ENCODE measurements at places on chromosomes 3 and 15. TPM values are rescaled to one million over a fixed set of nuclear protein-coding genes. Genes with fewer than 3 reads are reported as not detected.

Gene LDHAL6B
- not detected for total RNA-seq

DNA sequence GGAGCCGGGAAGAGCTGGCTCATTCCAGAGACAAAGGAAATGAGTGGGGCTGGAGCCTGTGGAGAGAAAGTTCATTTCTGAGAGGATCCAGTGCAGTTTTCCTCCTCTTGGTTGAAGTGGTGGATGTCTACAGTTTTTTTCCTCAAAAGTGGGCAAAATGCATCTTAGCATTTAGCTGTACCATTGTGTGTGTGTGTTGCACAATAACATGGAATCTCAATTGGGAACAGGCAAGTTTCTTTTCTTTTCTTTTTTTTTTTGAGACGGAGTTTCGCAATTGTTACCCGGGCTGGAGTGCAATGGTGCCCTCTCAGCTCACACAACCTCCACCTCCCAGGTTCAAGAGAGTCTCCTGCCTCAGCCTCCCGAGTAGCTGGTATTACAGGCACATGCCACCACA is 101.5 kb upstream of the UBE2E1 start:
- no peak for DNase-seq

- no peak for DNase-seq
Measured at GRCh38 chr15:55257938-55258337, 31.7 kb downstream of the RAB27A start.

GRCh38 chr3:149475451-149476060 is 1.1 kb downstream of the TM4SF4 start:
- no peak for DNase-seq

DNA sequence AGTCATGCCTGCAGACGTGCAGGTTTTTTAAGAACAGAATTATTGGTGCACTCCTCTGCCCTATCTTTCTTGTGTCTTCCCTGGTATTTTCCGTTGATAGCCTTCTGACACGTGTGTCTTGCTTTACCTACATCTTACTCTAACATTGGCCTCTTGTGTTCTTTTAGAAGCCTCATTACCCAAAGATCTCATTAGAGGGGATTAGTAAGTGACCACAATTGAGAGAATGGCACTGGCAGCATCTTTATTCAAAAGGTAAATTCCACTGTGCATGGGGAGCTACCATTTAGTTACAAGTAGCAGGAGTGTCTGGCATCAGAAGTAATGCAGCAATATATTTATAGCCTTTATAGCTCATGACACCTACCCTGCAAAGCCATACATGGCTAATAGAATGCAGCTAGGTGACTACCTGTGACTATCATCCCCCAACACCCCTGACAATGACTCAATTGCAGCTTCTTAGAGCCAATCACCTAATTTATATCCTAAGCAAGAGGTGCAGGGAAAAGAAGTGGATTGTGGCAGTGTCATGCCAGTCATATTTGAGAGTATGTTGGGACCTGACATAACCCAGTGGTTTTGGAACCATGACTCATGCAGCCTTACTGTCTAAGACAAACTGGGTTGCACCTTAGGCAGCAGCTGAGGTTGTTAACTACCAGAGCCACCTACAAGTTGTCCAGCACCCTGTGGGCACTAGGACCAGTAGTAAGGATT is 164.8 kb downstream of the GRM7 start:
- no peak for DNase-seq

DNA sequence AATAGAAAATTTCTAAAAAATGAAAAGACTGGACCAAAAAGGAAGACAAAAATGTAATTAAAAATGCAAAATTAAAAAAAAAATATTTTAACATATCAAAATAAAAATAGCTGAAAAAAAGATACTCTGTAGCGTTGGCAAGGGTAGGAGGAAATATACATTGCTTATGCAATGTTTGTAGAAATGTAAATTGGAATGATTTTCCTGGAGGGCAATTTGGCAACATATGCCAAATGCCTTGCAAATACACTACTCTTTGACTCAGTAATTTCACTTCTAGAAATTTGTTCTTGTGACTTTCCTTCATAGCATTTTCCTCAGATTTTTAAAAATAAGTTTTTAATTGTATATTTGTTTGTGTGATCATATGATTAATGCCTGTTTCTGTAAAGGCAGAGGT is 296.6 kb downstream of the ZNF621 start:
- DNase-seq = no peak

DNA sequence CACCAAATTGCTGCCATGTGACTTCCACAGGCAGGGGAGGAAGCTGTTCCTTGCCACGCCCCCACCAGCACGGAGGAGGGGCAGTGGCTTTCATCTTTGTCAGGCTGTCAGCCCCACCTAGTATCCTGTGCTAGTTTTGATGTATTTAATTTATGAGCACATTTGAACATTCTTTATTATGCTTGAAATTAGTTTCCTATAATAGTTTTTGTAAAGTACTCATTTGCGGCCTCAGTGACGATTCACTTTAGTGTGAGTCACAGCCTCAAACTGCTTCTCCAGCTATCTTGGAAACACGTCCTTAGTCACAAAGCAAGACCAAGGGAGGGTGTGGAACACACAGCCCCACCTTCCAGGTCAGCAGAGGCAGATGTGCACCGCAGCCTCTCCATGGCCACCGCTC is 239.9 kb upstream of the ATP10A start:
- DNase-seq = no peak

- DNase-seq = no peak
Measured at GRCh38 chr3:100978011-100978659, 15.1 kb downstream of the ABI3BP start.

- no peak for DNase-seq
Measured at GRCh38 chr15:99185414-99186130, 63.8 kb downstream of the TTC23 start.

GRCh38 chr3:8070011-8070410 is 431.6 kb upstream of the LMCD1 start:
- no peak for DNase-seq
